ENCODE measurements at places on chromosomes 13 and 19.

DNA sequence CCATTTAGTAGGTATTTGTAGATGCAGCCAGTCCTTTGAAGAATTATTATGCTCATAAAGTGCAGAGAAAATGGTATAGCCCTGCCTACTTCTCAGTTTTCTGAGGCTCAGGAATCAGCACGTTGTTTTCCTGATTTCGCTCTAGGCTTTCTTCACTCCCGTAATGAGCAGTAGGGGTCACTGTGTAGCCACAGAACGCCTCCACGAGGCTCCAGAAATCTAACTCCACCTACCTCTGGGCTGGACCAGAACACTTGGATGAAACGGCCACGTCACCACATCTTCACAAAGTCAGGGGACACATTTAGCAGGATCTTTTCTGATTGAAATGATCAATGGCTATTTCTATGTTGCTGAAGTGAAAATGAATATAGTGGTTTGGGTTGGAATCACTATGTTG, 49.8 kb upstream of the GTF3A start:
- DNase-seq: peak; percentile 54

DNA sequence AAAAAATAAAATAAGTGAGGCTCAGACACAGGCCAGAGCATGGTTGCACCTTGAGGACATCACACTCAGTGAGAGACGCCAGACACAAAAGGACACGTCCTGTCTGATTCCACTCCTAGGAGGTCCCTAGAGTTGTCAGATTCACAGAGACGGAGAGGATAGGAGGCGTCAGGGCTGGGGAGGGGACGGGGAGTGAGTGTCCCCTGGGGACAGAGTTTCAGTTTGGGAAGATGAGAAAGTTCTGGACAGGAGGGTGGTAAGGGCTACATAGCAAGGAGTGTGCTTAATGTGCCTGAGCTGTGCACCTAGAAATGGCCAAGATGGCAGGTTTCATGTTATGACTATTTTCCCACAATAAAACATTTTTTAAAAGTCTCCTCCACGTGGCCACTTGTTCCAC, 2.2 kb upstream of the GRIN3B start:
- DNase-seq: no peak

GRCh38 chr19:1566392-1567115, 1.6 kb downstream of the MEX3D start:
- peak; percentile 96 for DNase-seq

DNA sequence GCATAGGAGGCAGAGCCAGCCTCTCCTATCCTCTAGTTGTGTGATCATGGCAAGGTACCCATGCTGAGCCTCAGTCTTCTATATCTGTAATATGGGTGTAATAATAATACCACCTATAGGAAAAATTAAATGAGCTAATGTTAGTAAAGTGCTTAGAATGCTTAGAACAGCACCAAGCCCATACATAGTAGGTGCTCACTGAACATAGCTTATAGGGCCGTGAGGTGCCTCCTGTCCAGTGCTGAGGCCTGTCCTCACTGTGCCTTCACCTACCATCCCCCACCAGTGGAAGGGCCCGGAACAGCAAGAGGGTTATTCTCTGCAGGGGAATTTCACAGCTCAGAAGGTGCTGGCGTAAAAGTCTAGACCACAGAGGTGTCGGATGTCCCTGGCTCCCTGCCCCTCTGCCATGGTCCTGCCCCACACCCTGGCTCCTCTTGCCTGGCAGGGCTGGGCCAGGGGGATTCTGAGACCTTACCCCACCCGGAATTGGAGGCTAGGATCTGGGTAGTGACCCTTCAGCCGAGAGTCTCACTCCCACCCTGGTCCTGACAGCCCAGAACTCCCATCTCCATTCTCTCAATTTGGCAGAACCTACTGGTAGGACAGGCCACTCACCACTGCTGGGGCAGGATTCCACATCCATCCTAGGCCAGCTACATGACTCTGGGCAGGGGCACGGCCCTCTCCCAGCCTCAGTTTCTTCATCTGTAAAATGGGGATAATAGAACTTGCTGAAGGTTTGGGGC, 2.2 kb upstream of the SCN1B start:
- DNase-seq: no peak

- DNase-seq: peak; percentile 72
Measured at GRCh38 chr19:10259162-10259905, 7.3 kb downstream of the MRPL4 start.
